ENCODE measurements at places on chromosomes 12 and 14.

DNA sequence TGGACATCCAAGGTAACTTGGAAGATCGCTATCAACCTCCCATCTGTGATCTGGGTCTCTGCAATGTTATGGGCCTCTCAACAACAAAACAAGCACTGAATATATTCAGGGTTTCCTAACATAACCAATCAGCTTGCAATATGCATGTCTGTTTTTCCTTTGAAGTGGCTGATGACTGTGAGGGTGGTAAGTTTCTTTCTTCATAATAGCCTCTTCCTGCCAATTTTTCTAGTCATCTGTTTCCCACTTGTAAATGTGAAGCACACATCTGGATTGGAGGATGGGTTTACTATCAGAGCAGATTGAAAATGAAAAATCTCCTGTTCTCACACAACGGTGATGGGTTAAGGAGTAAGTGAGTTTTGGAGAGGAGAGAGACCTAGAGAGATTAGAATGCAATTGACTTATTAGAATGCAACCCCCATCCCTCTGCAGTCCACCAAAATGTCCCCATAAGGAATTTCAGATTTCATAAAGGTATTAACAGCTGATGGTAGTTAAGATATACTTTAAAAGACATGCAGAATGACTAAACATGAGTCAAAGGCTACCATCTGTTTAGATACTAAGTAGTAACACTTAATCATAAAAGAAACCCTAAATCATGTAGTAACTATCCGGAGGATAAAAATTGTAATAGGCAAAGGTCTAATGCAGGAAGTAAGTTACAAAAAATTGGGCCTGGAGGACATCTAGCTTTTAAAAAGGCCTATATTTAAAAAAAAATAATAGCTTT, 58.4 kb upstream of the SAV1 start:
- peak; percentile 29 for DNase-seq

- DNase-seq, result no peak
Observed at GRCh38 chr12:104273503-104273902, 30.0 kb upstream of the EID3 start.

DNA sequence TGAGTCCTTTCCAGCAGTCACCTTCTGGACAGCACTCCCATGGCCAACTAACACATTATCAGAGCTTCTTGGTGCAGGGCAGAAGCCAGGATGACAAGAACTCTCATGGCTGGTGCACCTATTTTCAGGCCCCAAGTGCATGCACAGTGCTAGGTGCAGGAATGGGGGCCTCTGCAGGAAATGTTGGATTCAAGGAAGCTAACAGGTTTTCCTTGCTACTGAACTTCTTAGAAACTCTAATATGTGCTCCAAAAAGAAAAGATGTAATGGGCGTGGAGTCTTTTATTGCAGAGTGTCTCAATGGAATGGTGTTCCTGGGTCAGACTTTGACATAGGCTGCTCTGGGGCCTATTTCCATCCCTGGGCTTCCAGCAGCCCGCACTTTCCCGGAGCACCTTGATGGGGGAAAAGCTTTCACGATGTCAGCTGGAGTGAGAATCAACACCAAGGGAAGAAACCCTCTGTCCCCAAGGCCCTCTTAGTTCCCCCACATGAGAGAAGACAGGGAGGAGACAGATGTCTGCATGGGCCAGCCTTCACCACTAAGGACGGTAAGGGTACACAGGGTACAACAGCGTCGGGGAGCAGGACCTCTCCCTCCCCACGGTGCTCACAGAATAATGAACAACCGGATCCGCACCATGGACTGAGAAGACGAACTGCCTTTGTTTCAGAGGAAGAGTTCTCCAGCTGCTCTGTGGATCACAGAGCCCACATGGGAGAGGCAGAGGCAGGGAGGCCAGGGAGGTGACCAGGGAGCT, 6.9 kb downstream of the KRT3 start:
- no peak for DNase-seq

DNA sequence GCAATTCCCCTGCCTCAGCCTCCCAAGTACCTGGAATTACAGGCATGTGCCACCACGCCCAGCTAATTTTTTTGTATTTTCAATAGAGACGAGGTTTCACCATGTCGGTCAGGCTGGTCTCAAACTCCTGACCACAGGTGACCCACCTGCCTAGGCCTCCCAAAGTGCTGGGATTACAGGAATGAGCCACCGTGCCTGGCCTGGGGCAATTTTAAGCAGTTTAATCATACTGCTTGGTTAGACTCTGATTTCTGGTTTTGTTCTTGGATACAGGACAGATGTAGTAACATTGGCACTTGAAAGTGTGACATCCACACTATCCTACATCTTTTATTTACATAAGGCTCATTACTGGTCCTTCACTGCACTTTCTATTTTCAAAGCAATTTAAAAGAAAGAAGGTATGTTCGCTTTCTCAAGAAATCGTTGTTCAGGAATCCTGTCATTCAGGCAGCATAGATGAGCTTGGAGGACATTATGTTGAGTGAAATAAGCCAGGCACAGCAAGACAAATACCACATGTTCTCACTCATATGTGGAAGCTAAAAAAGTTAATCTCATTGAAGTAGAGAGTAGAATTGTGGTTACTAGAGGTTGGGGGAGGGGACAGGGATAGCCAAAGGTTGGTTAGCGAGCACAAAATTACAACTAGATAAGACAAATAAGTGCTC, 4.0 kb upstream of the NUAK1 start:
- no peak for DNase-seq

DNA sequence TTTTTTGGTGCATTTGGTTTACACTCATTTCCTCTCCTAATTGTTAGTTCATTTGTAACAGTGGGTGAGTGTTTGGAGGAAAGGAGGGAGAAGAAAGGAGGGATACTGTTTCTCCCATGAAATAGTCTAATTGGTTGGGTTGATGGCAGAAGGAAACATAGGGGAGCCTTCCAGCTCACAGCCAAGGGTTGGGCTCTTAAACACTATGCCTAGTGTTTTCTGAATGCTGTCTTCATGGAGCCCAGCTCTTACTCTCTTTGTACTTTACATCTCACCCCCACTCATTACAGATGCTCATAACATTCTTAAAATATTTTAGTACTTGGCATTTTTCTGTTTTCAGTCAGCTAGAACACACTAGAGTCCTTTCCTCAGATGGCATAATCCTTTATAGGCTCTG, 38.2 kb downstream of the BAZ2A start:
- DNase-seq, result no peak

- DNase-seq, result peak; percentile 63
Observed at GRCh38 chr12:1606021-1606622, 11.7 kb upstream of the FBXL14 start.

DNA sequence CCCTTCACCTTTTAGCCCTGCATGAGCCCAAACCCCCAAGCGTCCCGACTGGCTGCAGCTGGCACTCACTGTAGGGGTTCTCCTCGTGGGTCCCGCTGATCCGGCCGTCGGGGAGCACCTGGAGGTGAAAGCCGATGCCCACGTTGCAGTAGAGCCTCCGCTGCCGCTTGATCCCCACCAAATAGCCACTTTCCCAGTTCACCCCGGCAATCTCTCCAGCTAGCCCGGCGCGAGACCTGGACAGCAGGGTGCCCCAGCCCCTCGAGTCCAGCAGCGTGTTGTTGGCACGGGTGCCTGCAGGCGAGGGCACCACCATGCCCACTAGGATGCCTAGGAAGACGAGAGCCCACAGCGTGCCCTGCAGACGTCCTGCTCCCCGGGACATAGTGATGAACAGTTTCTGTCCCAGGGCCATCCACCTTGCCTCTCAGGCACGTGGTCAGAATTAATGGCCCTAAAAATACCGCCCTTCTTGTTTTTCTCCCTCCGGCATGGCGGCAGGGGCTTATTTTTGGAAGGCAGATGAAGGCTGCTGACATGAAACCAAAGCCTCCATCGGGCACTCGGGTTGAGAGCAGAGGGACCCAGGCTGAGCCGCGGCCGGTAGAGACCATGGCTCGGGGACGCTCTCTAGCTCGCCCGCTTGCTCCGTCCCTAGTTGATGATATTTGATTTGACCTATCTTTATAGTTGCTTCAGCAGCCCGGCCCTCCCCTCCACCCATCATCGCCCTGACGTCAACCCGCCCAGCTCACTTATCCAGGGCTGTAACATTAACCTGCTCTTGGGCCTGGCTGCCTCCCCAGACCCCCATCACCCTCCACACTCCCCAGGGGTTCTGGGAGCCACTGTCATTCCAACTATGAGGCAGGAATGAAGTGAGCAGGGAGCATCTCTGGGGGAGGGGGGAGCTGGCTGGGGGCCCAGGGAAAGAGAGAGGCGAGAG, at the start of gene FGF6:
Gene FGF6, minus strand, starts transcription at position 660 of the 946 bp plus-strand sequence. Its CDS starts 245 bp downstream, at position 415.
- no peak for DNase-seq

DNA sequence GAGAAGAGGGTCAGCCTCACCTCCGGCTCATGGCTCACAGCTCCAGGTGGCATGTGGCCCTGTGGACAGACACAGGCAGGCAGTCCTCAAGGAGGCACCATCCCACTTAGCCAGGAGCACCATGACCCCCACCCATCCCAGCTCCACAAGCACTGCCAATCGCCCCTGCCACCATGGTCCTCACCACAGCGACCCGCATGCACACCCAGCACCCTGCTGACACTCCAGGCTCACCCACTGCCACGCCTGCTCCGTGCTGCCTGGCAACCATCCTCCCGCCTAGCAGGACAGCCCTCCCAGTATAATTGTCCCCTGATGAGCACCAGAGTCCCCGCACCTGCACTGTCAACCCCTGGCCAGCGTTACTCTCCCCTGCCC, 50.9 kb downstream of the TRPV4 start:
- DNase-seq, result no peak

DNA sequence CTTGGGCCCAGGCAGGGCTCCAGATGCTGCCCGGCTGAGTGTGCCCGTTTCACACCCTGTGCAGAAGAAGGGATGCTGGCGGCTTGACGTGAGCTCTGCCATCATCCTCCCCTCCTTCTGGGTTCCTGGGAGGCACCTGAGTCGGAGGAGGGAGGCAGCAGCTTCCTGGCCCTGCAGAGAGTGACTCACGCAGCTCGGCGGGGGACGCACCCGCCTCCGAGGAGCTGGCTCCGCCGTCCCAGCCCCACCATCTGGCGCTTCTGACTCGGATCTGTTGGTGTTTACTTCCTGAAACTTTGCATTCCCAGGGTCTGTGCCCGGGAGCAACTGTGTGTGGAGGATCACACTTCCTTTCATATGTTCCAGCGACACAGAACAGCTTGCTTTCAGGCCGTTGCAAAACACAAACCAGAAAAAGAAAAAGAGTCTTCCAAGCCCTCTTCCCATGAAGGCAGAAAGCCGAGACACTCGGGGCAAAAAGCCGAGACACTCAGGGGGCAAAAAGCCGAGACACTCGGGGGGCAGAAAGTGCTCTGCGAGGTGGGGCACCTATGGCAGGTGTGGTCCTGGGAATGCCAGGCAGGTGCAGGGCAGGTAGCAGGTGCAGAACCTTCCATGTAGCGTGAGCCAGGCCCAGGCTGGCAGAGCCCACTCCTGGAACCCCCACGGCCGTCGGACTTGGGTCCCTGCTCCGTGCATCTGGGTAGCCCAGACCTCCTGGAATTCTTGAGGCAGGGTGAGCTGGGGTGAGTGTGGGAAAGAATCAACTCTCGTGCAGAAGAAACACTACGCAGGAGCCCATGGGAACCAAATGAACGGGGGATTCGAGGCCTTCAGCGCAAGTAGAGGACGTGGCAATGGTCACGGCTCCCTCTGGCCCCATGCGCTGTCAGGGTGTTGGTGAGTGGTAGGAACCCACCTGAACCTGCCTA, 27.6 kb upstream of the GALNT9 start:
- DNase-seq, result no peak

GRCh38 chr14:71932229-71932981, at the start of gene RGS6:
Gene RGS6 (plus strand): TSS chr14:71932429.
- peak; percentile 80 for DNase-seq

- no peak for DNase-seq
Observed at GRCh38 chr14:98444077-98444476, 827.9 kb downstream of the BCL11B start.

DNA sequence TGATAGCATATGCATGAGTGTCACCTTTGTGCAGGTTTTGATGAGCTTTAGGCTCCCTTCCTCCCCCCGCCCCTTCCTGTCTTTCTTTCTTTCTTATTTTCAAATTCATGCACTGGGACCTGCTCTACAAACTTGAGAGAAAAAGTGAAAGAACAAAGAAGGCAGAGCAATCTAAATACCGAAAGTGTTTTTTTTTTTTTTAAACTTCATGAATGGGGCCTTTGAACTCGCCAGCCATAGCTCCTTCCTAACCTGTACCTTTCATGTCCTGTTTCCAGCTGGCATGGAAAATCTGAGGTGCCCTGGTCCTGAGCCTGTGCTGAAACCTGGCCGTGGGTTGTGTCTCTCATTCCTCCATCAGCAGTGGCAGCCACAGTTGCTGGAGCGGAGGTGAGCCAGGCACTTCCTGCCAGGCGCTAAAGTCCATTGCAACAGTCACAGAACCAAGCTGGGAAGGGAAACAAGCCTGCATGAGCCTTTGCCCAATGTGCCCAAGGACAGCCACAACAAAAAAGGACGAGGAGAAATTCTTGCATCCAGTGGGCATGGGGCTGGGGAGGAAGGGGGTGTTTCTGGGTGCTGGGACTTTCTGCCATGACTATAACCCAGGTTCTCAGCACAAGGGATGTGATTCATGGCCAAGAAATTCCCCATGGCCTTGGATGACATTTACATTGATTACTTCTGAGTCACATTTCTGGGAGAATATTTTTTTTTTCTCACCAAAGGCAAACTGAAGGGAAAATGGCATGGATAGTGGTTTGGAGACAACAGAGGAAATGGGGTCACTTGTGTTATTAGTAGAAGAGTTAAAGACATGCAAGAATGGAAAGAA, 102.7 kb downstream of the TMEM30B start:
- DNase-seq, result no peak

GRCh38 chr14:90651976-90652560, 164.2 kb downstream of the TTC7B start:
- DNase-seq, result no peak

GRCh38 chr12:118290130-118290529, 82.6 kb downstream of the TAOK3 start:
- DNase-seq, result no peak

GRCh38 chr12:31279390-31279924, 46.5 kb downstream of the SINHCAF start:
- DNase-seq, result no peak

DNA sequence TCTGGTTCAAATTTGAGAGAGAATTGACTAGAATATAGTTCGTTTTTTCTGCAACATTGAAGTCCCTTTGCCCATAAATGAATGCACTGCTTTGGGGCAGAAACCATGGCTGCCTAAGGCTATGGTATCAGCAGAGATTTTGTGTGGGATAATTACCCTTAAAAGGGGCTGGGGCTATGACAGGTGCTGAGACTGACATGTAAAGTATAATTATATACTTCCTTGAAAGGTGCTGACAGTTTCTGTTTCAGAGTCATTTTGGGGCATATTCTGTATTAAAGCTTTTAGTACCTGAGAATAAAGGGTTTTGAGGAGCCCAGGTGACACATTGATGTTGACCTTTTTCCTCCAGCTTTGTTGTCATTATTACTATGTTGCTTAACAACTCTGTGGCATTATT, 150.3 kb upstream of the PTPRQ start:
- DNase-seq, result no peak

- no peak for DNase-seq
Observed at GRCh38 chr12:7756993-7757392, 8.0 kb upstream of the NANOGNB start.
